AG09319 (cell line): ENCODE measurements at places on chromosomes 4 and X.

DNA sequence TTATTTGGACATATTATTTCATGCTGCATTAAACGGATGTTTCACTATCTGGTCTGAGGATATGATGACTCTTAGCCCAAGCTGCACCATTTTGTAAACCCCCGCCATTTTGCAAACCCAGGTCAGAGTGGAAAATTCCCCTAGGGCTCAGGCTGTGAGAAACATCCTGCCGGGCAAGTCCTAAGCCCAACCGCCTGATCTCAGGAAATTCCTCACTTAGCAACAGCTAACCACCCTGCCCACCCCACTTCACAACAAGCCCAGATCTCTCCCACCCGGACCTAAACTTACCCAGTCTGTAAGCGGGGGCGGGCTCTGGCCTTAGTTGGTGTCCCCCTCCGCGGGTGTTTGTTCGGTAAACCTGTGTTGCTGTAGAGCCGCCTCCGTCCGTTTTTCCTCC lies 2747.1 kb downstream of the PCDH7 start:
- DNase-seq = no peak

GRCh38 chr4:89301003-89301402 lies 6.6 kb downstream of the GPRIN3 start:
- DNase-seq = no peak

GRCh38 chr4:153963216-153963615 lies 174.3 kb upstream of the SFRP2 start:
- DNase-seq = no peak

GRCh38 chr4:68240620-68241019 lies 4.9 kb downstream of the TMPRSS11B start:
- no peak for DNase-seq

DNA sequence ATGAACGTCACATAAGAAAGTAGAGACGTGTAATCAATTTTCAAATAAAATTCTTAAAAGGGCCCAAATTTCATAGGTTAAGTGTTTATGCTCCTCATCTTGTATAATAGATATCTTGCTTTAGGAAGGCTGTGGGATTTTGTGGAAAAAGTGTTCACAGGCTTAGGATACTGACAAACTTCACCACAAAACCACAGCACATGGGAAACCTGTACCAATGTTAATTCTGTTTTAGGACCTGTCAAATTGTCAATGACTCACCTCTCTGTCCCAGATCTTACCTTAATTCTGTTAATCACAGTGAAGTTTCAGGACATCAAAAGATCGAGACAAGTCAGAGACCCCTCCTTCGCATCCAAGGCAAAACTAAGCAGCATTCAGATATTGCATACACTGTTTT lies 24.2 kb downstream of the FGFBP1 start:
- no peak for DNase-seq

DNA sequence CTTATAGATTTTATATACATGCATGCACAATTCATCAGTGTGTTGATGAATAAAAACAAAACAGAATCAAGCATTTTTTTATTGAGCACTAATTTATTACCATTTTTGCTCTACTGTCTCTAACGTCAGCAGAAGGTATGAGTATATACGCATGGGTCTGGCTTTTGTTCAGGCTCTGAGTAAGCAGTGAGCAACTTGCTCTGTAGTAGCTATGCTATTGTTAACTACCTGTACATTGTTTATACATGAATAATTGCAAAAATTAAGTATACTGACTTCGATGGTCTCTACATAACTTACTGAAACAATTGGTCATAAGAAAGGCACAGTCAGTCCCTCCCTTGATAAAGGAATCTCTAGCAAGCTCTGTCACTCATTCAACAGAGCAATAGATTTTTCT lies 122.9 kb downstream of the RS1 start:
- no peak for DNase-seq

DNA sequence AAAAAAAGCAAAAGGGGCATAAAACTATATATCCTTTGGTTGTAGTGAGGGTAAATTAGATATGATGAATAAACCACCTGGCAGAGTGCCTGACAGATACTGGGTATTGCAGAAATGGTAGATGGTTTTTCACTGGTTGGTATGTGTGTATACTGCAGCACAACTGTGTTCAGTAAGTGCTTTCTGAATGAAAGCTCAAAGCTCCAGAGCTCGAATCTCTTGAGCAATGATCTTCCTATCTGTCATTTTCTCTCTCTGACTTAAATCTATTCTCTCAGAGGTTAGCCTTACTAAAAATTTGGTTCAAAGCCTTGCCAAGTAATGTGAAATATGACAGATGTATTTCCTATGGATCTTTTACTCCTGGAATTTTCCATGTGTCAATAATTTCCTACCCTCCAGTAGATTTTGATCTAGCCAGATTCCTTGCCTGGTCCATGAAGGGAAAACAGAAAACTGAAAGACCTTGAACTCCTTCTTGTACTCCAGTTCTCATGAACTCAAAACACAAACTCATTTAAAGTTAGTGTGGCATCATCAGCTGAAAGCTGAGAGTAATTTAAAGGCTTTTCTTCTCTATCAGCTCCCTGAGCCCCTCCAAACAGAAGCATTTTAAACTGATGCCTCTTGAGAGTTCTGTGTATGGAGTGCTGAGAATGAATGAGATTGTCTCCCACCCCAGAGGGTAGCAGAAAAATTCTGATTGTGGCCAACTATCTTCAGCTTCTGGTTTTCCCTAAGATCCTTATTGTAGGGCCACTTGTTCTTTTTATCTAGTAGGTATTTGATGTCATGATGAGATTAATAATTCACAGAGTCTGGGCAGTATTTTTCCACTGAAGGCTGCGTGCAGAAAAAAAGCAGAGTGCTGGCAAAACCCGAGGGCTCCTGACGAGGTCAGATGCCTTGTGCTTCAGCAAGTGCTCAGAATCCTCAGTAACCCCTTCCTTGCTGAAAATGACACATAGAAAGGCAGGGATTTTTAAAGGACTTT lies 363.4 kb upstream of the BOD1L1 start:
- no peak for DNase-seq

DNA sequence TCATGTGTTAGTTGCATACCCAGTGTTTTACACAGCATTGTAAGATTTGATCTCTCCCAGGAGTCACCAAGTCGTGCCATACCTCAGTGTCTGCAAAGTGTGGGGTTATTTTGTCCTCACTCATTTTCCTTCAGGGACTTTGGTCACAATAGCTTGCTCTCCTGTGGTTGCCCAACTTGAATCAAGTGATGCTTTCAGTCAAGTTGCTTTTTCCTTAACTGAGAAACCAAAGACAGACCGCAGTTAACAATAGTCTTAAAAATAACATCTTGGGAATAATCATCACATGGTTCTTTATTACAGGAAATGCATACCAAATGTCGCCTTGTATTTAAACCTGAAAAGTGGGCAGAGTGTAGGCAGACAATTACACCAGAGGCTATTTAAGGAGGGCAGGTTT lies 44.5 kb upstream of the NDP start:
- DNase-seq = no peak

DNA sequence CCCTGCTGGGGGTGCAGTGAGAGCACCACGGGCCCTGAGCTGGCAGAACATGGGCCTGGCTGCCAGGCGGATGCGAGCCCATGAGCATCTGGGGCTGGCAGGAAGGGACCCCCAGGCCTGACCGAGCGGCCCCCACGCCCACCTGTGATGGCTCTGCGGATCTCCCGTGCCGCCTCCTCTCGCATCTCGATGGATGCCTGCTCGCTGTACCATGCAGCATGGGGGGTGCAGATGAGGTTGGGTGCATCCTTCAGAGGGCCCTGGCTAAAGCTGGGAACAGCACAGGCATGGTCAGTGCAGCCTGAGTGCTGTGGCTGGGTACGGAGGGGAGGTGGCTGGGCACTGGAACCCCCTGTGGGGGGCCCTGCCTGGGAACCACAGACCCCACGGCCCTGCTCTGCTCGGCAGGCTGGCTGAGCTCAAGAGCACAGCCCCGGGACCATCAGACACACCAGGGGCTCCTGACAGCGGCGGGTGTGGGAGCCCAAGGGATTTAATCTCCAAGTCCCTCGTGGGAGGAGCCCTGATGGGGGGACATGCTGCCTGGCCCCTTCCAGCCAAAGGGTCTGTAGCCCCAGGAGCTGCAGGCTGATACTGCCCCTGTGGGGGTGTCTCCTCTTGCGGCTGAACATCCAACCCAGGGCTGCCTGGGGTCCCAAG lies 35.5 kb downstream of the CTBP1 start:
- DNase-seq = no peak

DNA sequence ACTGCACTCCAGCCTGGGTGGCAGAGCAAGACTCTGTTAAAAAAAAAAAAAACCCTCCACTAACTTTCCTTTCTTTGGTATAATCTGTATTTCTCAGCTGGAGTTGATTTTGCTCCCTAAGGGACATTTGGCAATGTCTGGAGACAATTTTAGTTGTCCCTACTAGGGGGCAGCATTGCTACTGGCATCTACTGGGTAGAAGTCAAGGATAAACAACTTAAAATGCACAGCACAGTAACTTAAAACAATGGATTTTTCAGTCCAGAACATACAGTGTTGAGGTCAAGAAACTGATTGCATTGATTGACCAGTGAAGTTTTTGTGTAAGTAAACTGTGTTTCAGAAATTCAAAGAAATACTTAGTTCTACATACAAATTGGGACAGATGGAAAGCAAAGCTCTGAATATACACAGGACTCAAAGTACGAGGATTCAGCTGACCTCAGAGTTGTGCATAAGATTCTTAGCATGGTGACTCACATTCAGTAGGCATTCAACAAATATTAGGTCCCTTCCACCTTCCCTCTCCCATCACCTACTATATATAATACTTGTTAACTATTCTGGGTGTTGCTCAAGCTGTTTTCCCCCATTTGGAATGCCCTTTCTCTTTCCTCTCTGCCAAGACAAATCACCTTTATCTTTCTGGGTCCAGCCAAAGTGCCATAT lies 8.8 kb downstream of the DDX53 start:
- no peak for DNase-seq

DNA sequence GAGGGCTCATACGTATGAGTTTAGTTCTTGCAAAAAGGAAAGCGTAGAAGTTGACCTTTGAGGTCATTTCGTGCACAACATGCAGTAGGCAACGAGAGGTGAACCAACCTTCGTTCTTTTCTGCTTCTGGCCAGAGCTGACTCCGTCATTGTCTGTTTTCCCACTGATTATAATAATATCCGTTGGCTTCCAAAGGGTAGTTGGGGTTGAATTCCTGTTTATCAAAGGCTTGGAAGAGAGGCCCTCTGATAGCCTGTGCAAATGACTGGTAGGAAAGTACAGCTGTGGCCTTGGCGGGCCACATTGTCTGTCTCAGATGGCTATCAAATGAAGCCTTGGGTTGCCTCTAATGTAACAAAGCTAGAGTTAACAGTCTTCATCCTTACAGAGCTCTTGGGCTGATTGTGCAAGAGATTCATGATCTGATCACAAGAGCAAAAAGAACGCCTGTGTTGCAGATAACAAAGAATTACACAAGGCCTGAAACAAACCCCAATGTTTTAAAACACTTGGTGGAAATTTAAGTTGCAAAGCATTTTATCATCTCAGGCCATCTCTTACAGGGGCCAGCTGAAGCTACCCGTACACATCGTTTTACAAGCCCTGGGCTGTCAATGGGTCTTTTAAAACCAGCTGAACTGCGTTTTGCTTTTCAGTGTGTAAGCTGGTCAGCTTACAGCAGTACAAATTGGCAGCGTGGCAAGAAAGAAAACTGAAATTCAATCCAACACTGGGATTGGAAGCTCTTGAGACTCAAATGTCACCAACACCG lies 46.1 kb upstream of the FAM9C start:
- DNase-seq = no peak

GRCh38 chr4:6492861-6493657 lies 20.6 kb upstream of the PPP2R2C start:
- no peak for DNase-seq

GRCh38 chr4:16883806-16884205 lies 14.6 kb downstream of the LDB2 start:
- no peak for DNase-seq
